Dermis microvascular lymphatic vessel endothelial cell (primary cell): ENCODE measurements at places on chromosomes 1 and 21. TPM values are rescaled to one million over a fixed set of nuclear protein-coding genes. Genes with fewer than 3 reads are reported as not detected.

MYBPH gene
- total RNA-seq, result not detected in 2 replicates

ANXA9 gene
- total RNA-seq, result not detected in 2 replicates

LRRC40 gene
- total RNA-seq, result 17.7 and 19.9 TPM in 2 replicates

CAPN9 gene
- total RNA-seq, result under 0.01 TPM in 1 of 2 replicates, not detected in the other

KDF1 gene
- not detected in 2 replicates for total RNA-seq

GPR153 gene
- 0.90 and 3.0 TPM in 2 replicates for total RNA-seq

GLMP gene
- 52.4 and 80.7 TPM in 2 replicates for total RNA-seq

MROH7 gene
- total RNA-seq, result under 0.01 and 0.13 TPM in 2 replicates

OR2L3 gene
- total RNA-seq, result not detected in 2 replicates

ESRRG gene
- not detected in 2 replicates for total RNA-seq

C2CD2 gene
- 25.5 and 33.9 TPM in 2 replicates for total RNA-seq

AQP10 gene
- not detected in 2 replicates for total RNA-seq

ALX3 gene
- not detected in 2 replicates for total RNA-seq

DDR2 gene
- total RNA-seq, result 2.1 and 10.8 TPM in 2 replicates

AKT3 gene
- total RNA-seq, result 44.2 and 47.8 TPM in 2 replicates

HNRNPCL1 gene
- total RNA-seq, result not detected in 2 replicates

CELA2A gene
- not detected in 2 replicates for total RNA-seq

OR14K1 gene
- total RNA-seq, result not detected in 2 replicates

ASPM gene
- total RNA-seq, result 8.1 and 26.2 TPM in 2 replicates

SLC45A3 gene
- total RNA-seq, result 14.8 and 53.0 TPM in 2 replicates

ZSWIM5 gene
- total RNA-seq, result 3.7 and 14.7 TPM in 2 replicates

HTR1D gene
- total RNA-seq, result 0.13 TPM in 2 replicates

LHX8 gene
- not detected in 2 replicates for total RNA-seq

LCE6A gene
- total RNA-seq, result not detected in 2 replicates

PRAMEF20 gene
- not detected in 2 replicates for total RNA-seq

OLFML3 gene
- 7.2 and 14.8 TPM in 2 replicates for total RNA-seq

LCE3D gene
- total RNA-seq, result not detected in 2 replicates

MRPL24 gene
- total RNA-seq, result 29.8 and 46.7 TPM in 2 replicates

OPRD1 gene
- not detected in 2 replicates for total RNA-seq

ZNF648 gene
- total RNA-seq, result not detected in 2 replicates

HAO2 gene
- total RNA-seq, result under 0.01 TPM in 1 of 2 replicates, not detected in the other

FCRL5 gene
- total RNA-seq, result not detected in 2 replicates

BLACAT1 gene
- under 0.01 TPM in 1 of 2 replicates, not detected in the other for total RNA-seq

TMEM82 gene
- 0.13 TPM in 1 of 2 replicates, not detected in the other for total RNA-seq

NADK gene
- 33.1 and 37.8 TPM in 2 replicates for total RNA-seq

ACBD3 gene
- total RNA-seq, result 27.9 and 32.0 TPM in 2 replicates

RLF gene
- 14.1 and 17.1 TPM in 2 replicates for total RNA-seq

KRTAP13-2 gene
- total RNA-seq, result not detected in 2 replicates

BECN2 gene
- not detected in 2 replicates for total RNA-seq

MIB2 gene
- 21.4 and 40.1 TPM in 2 replicates for total RNA-seq

ABCG1 gene
- total RNA-seq, result 62.9 and 141 TPM in 2 replicates

NTMT2 gene
- total RNA-seq, result not detected in 2 replicates

KRTAP27-1 gene
- not detected in 2 replicates for total RNA-seq

TMEM125 gene
- total RNA-seq, result not detected in 2 replicates

MYOG gene
- total RNA-seq, result not detected in 2 replicates

ERG gene
- total RNA-seq, result 41.0 and 70.4 TPM in 2 replicates

COL6A1 gene
- 6.7 and 13.5 TPM in 2 replicates for total RNA-seq

HSPB7 gene
- not detected in 2 replicates for total RNA-seq

GNAT2 gene
- total RNA-seq, result 0.13 TPM in 1 of 2 replicates, not detected in the other

DNAH14 gene
- total RNA-seq, result 3.7 and 4.6 TPM in 2 replicates

PTPRU gene
- 2.4 and 3.1 TPM in 2 replicates for total RNA-seq

LINGO4 gene
- total RNA-seq, result not detected in 2 replicates

NBPF4 gene
- total RNA-seq, result not detected in 2 replicates

PRKAA2 gene
- 1.7 and 2.4 TPM in 2 replicates for total RNA-seq

PTGFRN gene
- total RNA-seq, result 153 and 238 TPM in 2 replicates
